ENCODE measurements at places on chromosomes 3 and 15.

- DNase-seq = no peak
Observed at GRCh38 chr3:155416500-155417118, 123.1 kb upstream of the STRIT1 start.

DNA sequence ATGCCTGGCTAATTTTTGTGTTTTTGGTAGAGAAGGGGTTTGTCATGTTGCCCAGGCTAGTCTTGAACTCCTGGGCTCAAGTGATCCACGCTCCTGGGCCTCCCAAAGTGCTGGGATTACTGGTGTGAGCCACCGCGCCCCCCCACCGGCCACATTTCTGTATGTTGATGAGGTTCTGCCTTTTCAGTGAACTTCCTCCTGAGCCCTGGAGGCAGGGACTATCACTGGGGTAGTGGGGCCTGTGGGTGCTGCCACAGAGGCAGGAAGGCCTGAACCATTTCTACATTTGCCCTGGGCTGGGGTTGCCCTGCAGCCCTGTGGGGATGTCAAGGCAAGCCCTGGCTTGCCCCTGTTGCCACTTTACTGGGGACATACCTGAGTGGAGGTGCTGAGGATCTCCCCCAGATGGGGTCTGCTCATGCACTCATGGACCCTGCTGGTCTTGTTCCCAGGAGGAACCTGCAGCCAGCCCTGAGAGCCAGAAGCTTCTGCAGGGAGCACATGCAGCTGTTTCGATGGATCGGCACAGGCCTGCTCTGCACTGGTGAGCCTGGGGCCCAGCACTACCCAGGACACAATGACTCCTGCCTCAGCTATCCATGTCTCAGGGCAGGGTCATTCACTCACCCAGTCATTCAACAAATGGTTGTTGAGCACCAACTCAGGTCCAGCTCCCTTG lies 5.7 kb downstream of the SLC28A1 start:
- no peak for DNase-seq

DNA sequence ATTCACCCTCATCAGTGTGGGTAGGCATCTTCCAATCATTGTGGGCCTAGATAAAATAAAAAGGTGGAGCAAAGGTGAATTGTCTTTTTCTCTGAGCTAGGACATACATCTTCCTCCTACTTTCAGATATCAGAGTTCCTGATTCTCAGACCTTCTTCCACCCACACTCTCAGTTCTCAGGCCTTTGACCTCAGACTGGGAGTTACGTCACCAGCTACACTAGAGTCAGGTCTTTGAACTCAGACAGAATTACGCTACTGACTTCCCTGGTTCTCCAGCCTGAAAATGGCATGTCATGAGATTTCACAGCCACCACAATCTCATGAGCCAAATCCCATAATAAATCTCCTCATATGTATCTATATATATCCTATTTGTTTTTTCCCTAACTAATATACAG lies 39.0 kb downstream of the STRIT1 start:
- no peak for DNase-seq

DNA sequence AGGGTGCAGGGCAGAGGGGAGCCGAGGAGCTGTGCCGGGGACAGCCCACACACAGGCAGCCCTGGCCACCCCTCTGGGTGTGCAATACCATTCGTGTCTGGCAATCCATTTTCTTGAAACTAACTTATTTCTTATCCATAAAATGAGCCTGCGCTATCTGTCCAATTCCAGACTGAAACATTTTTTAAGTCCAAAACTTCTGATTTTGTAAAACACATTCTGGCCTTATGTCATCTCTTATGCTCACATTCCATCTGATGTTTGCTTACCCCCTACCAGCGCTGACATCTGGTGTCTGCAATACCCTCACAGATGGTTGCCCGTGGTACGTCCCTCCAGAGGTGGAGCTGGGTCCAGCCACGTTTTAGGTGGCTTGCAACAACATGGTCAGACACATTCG lies 31.8 kb downstream of the PCSK6 start:
- no peak for DNase-seq

- DNase-seq = no peak
Observed at GRCh38 chr3:123841476-123842238, 42.5 kb downstream of the MYLK start.

GRCh38 chr3:157531301-157531660 lies 28.1 kb upstream of the VEPH1 start:
- no peak for DNase-seq

- DNase-seq = no peak
Observed at GRCh38 chr15:61327019-61327631, 98.0 kb upstream of the RORA start.

- no peak for DNase-seq
Observed at GRCh38 chr3:24151594-24151993, 206.5 kb downstream of the NR1D2 start.

- DNase-seq = no peak
Observed at GRCh38 chr3:38542401-38543298, 46.5 kb downstream of the EXOG start.
